ENCODE measurements at places on chromosomes 2 and 18.
A peak's percentile ranks its signal among the peaks of the same experiment; 100 is the strongest.

- peak; percentile 15 for ATAC-seq
These were observed 1.4 kb downstream of the RBKS start for GRCh38 chr2:27888790-27889189.

DNA sequence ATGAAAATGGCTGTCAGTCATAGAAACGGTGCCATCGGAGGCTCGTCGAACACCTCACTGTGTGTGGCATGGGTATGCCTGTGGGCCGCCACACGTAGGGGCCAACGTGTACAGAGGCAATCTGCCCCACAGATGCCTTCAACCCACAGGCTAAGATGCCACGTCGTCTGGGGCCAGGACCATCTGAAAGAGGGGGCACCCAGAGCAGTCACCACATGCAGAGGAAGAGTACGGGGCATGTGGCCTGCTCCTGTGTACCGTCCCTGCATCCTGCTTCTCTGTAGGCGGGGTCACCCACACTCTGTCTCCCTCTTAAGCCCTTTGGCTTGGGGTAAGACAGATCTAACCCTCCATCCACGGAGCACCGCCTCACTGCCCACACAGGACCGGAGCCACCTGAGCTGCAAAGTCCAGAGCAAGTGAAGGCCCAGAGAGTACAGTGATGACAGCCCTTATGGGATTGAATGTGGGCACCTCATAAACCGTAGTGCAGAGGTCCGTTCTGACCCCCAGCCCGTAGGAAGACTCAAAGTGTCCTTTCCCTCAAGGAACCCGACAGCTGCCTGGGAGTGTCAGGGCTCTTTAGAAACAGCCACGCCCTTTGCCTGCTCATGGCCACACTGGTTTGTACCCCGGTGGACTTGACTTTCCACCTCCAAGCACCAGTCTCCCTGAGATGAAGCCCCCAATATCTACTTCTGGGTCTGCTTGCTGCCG, 66.2 kb downstream of the TWIST2 start:
- ATAC-seq: no peak

GRCh38 chr2:48651158-48651790, 33.6 kb downstream of the GTF2A1L start:
- peak; percentile 89 for ATAC-seq

DNA sequence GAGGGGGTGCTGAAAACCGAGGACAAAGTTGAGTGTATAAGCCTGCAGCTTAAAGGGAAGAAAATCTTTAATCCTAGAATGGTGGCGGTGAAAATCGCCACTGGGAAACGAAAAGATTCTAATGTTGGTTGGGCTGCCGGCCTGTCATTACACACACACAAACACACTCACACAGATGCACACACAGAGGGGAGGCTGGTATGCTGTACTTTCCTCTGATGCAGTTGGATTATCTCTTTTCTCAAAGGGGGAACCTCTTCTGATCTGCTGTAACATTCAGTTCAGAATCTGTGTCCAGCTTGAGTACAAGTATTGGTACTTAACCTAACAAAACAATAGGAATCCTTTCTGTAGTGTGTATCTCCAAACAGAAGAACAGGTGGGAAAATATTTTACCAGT, 39.0 kb downstream of the ANXA4 start:
- ATAC-seq: no peak

DNA sequence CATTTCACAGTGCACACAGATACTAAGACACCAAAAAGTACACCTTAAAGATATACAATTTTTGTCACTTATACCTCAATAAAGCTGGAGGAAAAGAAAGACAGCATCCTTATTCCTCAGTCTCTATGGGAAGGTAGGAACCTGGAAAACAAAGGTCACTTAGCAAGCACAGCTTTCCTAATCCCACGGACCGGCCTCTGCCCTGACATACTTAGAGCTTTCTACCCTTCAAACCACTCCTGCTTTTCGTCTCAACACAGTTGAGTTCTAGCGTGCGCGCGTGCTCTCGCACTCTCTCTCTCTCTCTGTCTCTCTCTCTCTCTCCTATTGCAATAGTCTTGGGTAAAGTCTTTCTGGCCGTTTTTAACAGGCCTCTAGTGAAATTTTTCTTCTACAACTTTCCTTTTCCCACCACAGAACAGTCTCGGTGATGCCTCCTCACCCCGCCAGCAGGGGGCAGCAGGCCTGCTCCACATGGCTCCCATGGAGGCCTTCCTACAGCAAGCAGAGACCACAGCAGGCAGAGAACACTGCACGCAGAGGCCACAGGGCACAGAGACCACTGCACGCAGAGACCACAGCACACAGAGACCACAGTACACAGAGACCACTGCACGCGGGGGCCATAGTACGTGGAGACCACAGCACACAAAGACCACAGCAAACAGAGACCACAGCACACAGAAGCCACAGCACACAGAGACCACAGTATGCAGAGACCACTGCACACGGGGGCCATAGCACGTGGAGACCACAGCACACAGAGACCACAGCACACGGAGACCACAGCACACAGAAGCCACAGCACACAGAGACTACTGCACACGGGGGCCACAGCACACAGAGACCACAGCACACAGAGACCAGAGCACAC, 106.9 kb downstream of the FBXO15 start:
- ATAC-seq: peak; percentile 98

All from SK-N-SH treated with all-trans-retinoic acid at 6 μM for 48 hours (cell line).